Suprapubic skin (tissue), 4 donors: ENCODE measurements at places on chromosomes 2 and 18. TPM values are rescaled to one million over a fixed set of nuclear protein-coding genes. Genes with fewer than 3 reads are reported as not detected.

DNA sequence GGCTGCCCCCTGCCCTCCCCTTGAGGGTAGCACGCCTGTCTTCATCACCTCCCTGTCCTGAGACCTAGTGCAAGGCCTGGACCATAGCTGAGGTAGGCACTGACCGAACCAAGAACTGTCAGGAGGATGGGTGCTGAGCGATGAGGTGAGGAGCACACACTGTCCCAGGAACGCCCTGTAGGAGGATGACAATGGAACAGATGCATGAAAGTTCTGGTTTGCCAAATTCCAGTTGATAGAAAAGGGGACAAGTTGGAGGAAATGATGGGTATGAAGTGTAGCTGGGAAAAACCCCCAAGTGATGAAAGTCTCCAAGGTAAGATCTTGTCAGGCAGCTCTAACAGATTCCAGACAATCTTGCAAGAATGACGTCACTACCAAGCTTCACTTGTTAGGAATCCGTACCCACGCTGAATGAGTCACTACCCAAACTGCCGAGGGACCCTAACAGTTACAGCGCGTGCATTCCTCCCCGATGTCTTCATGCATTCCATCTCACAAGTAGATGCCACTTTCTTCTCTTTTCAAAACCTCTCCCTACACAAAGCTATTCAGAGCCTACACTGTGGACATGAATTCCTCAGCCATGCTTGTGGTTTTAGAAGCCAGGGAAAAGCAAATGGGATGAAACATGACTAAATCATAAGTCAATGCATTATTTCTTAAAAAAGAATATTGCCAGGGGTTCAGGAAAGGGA, 27.6 kb downstream of the MRPL33 start:
- DNase-seq: peak; percentile 69
- H3K27ac ChIP-seq: peak overlapping the region; percentile 81
- H3K4me3 ChIP-seq: no peak overlapping the region
- H3K4me1 ChIP-seq: peaks cover 8% of the 10 kb centered on the region
- H3K27me3 ChIP-seq: no peaks in the 10 kb centered on the region

DNA sequence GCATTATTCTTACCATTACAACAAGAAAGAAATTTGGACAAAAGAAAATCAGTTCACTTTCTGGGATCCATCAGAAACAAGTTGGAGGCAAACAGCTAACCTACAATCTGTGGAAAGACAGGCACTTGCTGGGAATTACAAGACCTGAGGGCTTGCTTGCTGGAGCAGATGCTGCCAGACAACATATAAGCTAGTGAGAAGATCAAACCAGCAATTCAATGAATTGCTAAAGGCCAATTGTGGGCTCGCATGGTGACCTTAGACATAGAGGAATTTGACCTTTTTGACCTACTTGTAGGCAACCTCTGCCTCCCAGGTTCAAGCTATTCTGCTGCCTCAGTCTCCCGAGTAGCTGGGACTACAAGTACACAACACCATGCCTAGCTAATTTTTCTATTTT, 921.2 kb upstream of the CNTNAP5 start:
- no peak overlapping the region for H3K4me3 ChIP-seq
- H3K27ac ChIP-seq: no peak overlapping the region
- no peaks in the 10 kb centered on the region for H3K27me3 ChIP-seq
- no peaks in the 10 kb centered on the region for H3K4me1 ChIP-seq
- H3K36me3 ChIP-seq: no peaks in the 10 kb centered on the region

GRCh38 chr2:131115752-131116151, 10.6 kb downstream of the PLEKHB2 start:
- no peak for DNase-seq
- no peaks in the 10 kb centered on the region for H3K27me3 ChIP-seq
- H3K4me1 ChIP-seq: peaks cover 20% of the 10 kb centered on the region
- H3K36me3 ChIP-seq: peaks cover 6% of the 10 kb centered on the region
- H3K4me3 ChIP-seq: no peak overlapping the region

DNA sequence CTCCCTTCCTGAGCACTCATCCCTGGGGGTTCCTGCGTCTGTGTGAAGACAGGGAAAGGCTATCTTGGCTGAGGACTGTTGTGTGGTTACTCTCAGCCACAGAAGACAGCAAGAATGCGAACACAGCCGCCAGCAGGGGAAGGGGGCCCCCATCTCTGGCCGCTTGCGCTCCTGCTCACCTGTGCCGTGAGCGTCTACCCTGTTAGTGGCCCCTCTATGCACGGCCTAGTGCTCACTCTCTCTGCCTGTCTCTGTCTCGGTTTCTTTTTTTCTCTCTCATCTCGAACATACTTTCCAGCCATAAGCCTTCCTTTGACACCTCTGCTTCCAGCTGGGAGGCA, 206.7 kb upstream of the APCDD1 start:
- no peaks in the 10 kb centered on the region for H3K27me3 ChIP-seq
- H3K4me1 ChIP-seq: peaks cover 21% of the 10 kb centered on the region
- DNase-seq: no peak
- no peak overlapping the region for H3K4me3 ChIP-seq
- H3K36me3 ChIP-seq: no peaks in the 10 kb centered on the region
- H3K27ac ChIP-seq: no peak overlapping the region

GRCh38 chr18:32582455-32582854, 111.8 kb upstream of the GAREM1 start:
- DNase-seq: no peak
- no peaks in the 10 kb centered on the region for H3K4me1 ChIP-seq
- H3K27ac ChIP-seq: no peak overlapping the region
- no peaks in the 10 kb centered on the region for H3K36me3 ChIP-seq
- no peak overlapping the region for H3K4me3 ChIP-seq
- no peaks in the 10 kb centered on the region for H3K27me3 ChIP-seq

- H3K36me3 ChIP-seq: peaks cover 39% of the 10 kb centered on the region
- no peak overlapping the region for H3K4me3 ChIP-seq
- H3K27me3 ChIP-seq: no peaks in the 10 kb centered on the region
- H3K27ac ChIP-seq: no peak overlapping the region
Measured at GRCh38 chr2:241571821-241572620, 13.5 kb downstream of the BOK start.

DNA sequence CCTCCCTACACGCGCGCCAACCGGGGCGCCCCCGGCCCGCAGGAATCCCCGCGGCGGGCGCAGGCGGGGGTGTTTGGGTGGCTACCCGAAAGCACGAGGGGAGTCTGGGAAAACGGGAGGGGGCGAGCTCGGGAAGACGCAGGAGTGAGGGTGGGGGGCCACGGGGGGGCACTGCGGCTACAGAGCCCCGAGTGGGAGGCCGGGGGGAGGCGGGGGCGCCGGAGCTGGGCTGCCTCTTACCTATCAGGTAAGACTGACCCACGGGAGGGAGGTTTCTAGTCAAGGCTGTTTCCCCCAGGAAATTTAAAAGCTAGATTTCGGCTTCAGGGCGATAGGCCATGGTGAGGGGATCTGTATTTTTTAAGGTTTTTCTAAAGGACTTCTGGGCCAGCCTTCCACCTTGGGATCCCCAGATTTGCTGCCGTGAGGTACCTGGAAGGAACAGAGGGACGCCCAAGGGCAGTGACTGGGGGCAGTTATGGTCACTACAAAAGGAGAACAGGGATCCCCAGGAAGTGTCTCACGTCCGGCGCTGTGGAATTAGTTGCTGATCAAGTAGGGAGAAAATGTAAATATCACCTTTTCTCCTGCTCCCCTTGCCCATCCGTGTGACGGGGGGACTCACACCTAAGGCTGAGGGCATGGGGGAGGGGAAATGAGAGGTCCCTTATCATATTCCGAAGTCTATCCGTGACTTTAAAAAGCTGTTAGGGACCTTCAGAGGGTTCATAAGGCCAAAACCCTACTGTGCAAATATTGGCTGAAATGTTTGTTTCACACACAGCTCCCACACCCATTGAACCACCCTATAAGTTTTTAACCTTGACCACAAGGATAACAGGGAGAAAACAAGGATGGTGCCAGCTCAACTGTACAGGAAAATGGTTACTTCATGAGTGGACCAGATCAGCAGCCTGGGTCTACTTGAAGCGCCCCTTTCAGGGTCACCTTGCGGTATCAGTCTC, 638 bp upstream of the IRS1 start:
- H3K27me3 ChIP-seq: no peaks in the 10 kb centered on the region
- H3K4me1 ChIP-seq: peaks cover 51% of the 10 kb centered on the region
- no peaks in the 10 kb centered on the region for H3K36me3 ChIP-seq
- peak overlapping the region; percentile 68 for H3K4me3 ChIP-seq
- DNase-seq: peak; percentile 81

GRCh38 chr2:32008805-32009515, 1.8 kb downstream of the MEMO1 start:
- no peak for DNase-seq
- H3K27ac ChIP-seq: peak overlapping the region; percentile 98
- H3K4me3 ChIP-seq: peak overlapping the region; percentile 89
- no peaks in the 10 kb centered on the region for H3K27me3 ChIP-seq

GRCh38 chr18:59272221-59272888, 899 bp downstream of the RAX start:
- H3K4me1 ChIP-seq: peaks cover 43% of the 10 kb centered on the region
- no peak for DNase-seq
- no peaks in the 10 kb centered on the region for H3K36me3 ChIP-seq
- H3K4me3 ChIP-seq: peak overlapping the region; percentile 47

GRCh38 chr2:80858965-80859364, 554.4 kb upstream of the LRRTM1 start:
- H3K4me3 ChIP-seq: no peak overlapping the region
- H3K4me1 ChIP-seq: no peaks in the 10 kb centered on the region
- no peaks in the 10 kb centered on the region for H3K27me3 ChIP-seq
- DNase-seq: no peak
- H3K36me3 ChIP-seq: no peaks in the 10 kb centered on the region

- no peaks in the 10 kb centered on the region for H3K36me3 ChIP-seq
- H3K4me1 ChIP-seq: peaks cover 10% of the 10 kb centered on the region
- no peak overlapping the region for H3K4me3 ChIP-seq
- no peaks in the 10 kb centered on the region for H3K27me3 ChIP-seq
Measured at GRCh38 chr2:58899692-58900091, 658.6 kb upstream of the FANCL start.

GRCh38 chr2:42905341-42906110, 113.1 kb upstream of the HAAO start:
- no peaks in the 10 kb centered on the region for H3K36me3 ChIP-seq
- H3K4me3 ChIP-seq: no peak overlapping the region
- peak overlapping the region; percentile 81 for H3K27ac ChIP-seq
- no peaks in the 10 kb centered on the region for H3K27me3 ChIP-seq
- peaks cover 59% of the 10 kb centered on the region for H3K4me1 ChIP-seq

- H3K4me3 ChIP-seq: no peak overlapping the region
- H3K4me1 ChIP-seq: peaks cover 14% of the 10 kb centered on the region
- no peaks in the 10 kb centered on the region for H3K36me3 ChIP-seq
- no peaks in the 10 kb centered on the region for H3K27me3 ChIP-seq
- H3K27ac ChIP-seq: no peak overlapping the region
Measured at GRCh38 chr2:162342321-162342720, 1.6 kb upstream of the GCA start.

- DNase-seq: no peak
- H3K4me1 ChIP-seq: no peaks in the 10 kb centered on the region
Measured at GRCh38 chr2:113061896-113062770, 3.1 kb downstream of the IL36RN start.

The OTOS gene
- total RNA-seq: not detected

The BMPR2 gene
- total RNA-seq: 47.1 TPM

The KCNF1 gene
- not detected for total RNA-seq

The GAD1 gene
- 2.6 TPM for total RNA-seq

The SOX11 gene
- not detected for total RNA-seq

The PAIP2B gene
- 21.0 TPM for total RNA-seq

The ETAA1 gene
- 16.5 TPM for total RNA-seq

The IL1B gene
- total RNA-seq: not detected

The HOXD13 gene
- total RNA-seq: 0.19 TPM

The ANKRD30BL gene
- total RNA-seq: not detected

The CDCA7 gene
- 11.8 TPM for total RNA-seq

The CD207 gene
- 81.3 TPM for total RNA-seq
